ENCODE measurements at places on chromosomes 12 and 14.

DNA sequence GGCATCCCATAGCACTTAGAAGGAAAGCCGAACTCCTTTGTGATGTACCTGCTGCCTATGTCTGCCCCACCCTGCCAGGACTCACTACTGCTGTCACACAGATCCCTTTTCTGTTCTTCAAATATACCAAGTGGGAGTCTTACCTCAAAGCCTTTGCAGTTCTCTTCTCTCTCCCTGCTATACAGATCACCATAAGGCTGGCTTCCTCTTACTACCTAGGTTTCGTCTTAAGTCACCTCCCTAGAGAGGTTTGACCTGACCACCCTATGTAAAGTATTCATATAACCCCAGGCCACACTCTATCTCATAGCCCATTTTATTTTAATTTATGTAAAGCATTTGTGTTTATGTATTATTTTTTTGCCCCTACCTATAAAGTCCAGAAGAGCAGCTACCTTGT lies 117.6 kb downstream of the CRADD start:
- no peak for DNase-seq

DNA sequence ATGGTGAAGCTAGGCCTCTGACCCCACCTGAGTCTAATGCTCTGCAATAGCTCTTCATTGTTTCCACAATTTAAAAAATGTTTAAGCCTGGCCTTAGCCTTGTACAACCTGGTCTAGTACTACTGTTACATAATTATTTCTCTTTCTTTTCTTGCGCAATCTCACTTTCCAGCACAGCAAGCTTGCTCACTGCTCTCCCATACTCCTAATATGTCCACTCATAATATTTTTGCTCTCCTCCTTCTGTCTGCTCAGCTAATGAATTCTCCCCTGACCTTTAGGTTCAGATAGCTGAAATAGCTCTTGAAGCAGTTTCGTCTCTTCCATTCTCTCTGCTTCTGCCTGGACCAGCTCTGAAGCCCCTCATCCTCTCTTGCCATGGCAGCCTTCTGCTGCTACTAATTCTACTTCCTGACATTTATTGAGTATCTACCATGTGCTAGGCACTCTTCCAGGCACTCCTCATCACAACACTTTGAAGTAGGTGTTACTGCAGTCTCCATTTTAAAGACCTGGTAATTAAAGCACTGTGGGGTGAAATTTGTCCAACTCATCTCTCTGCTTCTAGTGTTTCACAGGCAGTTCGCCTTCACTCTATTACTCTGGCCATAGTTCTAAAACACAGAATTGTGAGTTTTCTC lies 2.8 kb upstream of the SLC48A1 start:
- no peak for DNase-seq

- peak; percentile 84 for DNase-seq
These were observed at the start of gene TMEM63C for GRCh38 chr14:77181603-77182437. Gene TMEM63C, plus strand, starts transcription at chr14:77181798. Its CDS starts 37,016 bp downstream, at chr14:77218814.

- no peak for DNase-seq
These were observed 23.0 kb downstream of the AICDA start for GRCh38 chr12:8589679-8590078.

DNA sequence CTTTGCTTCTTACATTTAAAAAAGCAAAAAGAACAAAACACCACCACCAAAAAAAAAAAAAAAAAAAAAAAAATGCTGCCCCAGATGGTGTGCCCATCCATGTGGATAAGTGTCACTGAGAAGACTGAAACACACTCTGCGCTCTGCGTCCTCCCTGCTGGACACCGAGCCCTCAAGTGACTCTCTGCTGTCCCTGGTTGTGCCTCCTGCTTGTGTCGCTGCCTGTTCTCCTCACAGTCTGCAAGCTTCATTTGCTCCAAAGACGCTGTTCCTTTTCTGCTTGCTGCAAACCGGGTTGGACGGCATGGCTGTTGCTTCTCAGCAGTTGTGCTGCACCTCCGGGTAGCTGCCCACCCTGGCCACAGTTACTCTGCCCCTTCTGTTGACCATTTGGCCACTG lies 276.2 kb upstream of the ATP2B1 start:
- no peak for DNase-seq

DNA sequence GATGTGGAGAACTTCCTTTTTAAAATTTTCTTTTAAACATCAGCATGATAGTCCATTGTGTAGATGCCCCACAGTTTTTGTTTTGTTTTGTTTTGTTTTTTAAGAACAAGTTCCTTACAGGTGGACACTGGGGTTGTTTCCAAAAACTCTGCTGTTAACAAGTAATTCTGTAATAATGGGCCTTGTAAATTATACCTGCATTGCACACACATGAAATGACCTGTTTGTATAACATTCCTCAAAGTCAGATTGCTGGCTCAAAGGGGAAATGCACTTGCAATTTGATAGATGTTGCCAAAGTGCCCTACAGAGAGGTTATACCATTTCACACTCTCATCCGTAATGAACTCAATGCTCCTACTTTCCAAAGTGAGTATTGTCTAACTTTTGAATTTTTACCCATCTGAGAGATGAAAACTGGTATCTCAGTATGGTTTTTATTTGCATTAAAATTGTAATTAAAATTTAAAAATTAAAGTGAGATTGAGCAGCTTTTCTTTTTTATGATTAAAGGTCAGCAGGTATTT lies 89.2 kb downstream of the SPPL3 start:
- DNase-seq, result no peak

DNA sequence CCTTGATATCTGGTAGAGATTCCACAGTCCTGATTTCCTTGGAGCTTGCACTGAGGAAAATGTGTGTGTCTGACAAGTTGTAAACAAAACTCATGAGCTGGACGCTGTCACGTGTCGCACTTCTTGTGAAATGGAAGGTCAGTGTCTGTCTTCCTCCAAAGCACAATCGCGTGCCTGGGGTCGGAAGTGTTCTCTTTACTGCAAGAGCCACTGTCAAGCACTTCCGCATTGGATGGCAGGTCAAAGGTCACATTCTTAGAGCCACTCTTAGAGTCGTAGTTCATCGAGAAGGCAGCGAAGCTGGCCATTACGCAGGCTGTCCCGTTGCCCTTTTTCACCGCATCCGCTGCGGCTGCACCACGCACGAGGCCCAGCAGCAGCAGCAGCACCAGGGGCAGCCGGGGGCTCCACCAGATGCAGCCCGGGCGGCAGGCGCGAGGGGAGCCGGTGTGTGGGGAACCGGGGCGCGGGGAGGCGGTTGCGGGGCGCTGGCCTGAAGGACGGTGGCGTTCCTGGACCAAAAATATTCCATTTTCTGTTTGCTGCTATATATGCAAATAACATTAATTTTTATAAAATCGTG lies 45.0 kb downstream of the LRTM2 start:
- DNase-seq, result no peak

DNA sequence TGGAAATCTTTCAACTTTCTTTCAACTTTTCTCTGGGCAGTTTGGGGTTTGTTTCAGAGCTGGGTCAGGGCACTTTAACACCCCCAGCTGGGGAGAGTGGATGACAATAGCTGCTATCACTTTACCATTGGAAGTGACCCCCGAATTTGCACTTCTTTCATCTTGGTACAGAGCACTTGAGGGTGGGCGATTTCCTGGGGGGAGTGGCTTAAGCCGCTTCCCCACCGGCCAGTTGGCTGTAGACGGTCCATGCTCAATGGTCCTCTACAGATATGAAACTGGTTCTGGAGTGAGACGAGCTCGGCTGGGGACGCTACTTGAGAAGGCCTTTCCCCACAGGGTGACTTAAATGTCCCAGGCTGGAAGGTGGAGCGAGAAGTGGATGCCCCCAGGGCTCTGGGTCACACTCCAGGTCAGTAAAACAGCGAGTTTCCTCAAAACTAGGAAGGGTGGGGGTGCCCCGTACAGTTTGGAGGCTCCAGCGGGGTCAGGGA lies at the start of gene VRTN:
TSS of gene VRTN (plus strand) at position 231 of the 494 bp plus-strand sequence. CDS start 8,313 bp downstream, outside the sequence.
- no peak for DNase-seq

DNA sequence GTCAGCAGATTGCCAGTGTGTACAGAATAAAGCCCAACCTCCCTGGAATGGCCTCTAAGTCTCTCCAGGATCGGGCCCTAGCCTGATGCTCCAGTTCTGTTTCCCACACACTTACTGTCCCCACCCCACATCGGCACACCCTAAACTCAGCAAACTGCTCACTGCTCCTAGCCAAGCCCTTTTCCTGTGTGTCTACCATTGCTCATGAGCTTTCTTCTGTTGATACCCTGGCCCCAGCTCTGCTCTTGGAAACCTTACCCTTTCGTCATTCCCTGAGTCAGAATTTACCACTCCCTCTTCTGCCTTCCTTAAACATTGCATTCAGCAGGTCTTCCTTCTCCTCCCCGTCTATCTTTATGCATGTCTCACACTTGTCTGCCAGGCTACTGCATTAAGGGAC lies 158.9 kb downstream of the TMX1 start:
- peak; percentile 99 for DNase-seq

DNA sequence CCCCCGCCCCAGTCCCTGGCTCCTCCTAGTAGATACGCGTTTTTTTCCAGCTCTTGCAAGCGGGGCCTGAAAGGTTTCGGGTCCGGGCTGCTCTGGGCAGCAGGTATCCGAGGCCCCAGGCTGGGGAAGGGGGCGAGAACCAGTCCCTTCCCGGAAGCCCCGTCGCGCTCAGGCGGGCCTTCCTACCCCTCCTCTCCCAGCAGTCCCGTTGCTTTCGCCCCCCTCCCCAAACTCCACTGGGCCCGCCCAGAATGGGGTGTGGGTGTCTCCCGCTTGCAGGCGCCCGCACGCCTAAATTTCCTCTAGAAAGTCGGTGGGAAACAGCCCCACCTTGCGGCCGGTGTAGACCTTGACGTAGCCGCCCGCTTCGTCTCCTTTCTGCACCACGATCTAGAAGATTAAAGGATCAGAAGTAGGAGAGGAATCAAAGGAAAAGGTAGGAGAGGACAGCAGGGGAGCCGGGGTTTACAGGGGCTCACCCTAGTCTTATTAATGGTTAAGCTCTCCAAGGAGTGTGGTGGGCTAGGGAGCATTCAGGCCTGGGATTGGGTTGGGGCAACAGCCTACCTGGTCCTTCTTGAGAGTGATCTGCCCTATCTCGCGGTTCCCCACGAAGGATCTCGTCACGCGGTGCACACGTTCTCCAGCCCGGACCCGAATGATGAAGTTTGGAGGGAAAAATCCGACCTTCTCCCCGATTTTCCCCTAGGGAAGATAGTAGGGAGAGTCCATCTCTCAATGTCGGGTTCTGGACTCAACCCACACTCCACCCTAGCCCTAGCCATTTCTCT lies 7.3 kb downstream of the STAC3 start:
- DNase-seq, result peak; percentile 73

- DNase-seq, result no peak
These were observed 117.3 kb upstream of the CAND1 start for GRCh38 chr12:67151886-67152285.

DNA sequence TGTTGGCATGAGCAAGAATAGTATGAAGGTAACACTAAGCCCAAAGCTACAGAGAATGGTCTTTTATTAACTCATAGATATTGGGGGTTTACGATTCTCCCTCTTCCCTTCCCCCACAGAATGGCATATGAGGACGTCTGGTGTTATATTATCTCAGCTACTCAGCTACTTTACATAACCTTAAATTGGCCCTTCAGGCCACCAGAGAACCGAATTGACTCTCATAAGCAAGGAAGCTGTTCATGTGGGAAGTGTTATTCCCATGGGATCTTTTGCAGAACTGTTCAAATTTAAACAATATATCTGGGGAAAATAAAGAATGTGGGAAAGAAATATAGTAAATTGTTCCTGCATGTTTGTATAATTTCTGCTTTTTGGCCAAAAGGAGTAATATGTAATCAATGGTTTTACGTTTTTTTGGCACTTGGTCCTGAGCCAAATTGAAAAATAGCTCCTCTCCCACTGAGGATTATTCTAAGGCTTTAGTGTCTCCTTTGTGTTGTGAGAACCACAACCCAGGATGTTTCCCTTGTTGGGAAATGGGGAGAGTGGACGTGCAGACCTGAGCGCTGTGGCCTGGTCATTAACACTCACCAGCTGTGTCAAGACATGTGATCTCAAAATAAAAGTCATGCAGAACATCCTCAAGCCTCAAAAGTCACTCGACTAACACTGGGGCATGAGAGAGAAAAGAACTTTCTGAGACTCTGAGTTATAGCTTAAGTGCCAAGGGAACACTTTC lies 31.8 kb upstream of the CMAS start:
- DNase-seq, result no peak

DNA sequence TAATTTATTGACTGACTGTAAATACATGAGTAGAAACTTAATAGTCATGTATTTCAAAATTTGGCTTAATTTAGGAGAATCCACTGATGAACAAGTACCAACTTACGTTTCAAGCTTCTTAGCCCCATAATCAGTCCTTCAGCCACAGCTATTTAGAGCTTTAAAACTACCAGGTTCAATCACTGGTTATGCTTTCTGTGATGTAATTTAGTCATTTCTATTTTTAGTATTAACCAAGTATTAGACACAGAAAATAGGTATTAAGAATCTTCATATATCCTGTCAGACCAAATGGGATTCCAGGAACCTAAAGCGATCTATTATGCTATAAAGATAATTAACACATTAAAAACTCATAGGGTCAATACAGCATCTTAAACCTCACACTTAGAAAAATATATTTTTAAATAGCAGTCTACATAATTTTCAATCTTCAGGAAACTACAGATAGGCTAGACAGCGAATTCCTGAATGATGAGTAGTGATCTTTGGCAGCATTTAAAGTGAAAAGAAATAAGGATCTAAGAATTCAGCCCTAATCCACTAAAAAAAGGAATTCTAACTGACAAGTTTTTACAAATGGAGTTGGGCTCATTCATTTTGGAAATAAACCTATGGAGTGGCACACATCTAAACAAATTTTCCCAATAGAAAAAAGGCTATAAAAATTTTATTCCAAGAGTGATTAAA lies 51.5 kb downstream of the ZC3H14 start:
- DNase-seq, result peak; percentile 56

DNA sequence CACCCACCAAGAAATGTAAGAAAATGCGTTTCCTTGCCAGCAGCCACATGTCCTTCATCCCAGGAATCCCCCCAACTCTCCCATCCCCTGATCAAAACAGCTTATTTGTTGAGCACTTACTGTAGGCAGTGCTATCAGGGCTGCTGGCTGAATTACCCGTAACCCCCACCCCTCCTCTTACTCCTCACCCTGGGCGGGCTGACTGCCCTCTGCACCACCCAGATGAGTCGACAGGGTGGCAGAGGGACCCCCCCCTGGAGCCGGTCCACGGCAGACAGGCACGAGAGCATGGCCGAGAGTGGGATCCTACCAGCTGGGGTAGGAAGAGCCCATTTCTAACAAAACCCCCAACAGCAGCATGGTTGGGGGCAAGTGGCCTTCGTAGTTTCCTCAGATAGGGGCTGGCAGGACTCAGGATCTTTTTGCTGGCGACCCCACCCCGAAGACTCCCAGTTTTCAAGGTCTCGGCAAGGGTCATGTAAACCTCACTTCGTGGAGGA lies 1.1 kb upstream of the RHOF start:
- peak; percentile 65 for DNase-seq

GRCh38 chr12:107684990-107685359 lies 624 bp upstream of the PWP1 start:
- DNase-seq, result peak; percentile 44

GRCh38 chr14:22838631-22839041 lies 2.3 kb downstream of the MMP14 start:
- DNase-seq, result peak; percentile 50

DNA sequence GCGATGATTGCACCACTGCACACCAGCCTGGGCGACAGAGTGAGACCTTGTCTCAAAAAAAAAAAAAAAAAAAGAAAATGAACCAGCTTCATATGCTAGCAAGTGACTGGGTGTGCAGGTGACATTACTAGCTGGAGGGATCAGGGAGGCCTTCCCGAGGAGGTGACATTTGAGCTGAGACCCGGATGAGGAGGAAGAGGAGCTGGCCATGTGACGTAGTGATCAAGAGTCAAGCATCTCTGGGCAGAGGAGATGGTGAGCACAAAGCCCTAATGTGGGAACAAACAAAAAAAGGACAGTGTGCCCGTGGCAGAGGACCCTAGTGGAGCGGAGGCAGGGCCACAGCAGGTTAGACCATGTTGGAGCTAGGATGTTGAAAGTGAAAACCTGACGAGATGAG lies 3.5 kb upstream of the PTPN6 start:
- no peak for DNase-seq

- DNase-seq, result peak; percentile 12
These were observed 256.9 kb downstream of the ATXN7L3B start for GRCh38 chr12:74794522-74794921.

Data from kidney tubule cell (primary cell).